Tibial nerve (tissue), 4 donors: ENCODE measurements at places on chromosomes 2 and 18. TPM values are rescaled to one million over a fixed set of nuclear protein-coding genes. Genes with fewer than 3 reads are reported as not detected.

DNA sequence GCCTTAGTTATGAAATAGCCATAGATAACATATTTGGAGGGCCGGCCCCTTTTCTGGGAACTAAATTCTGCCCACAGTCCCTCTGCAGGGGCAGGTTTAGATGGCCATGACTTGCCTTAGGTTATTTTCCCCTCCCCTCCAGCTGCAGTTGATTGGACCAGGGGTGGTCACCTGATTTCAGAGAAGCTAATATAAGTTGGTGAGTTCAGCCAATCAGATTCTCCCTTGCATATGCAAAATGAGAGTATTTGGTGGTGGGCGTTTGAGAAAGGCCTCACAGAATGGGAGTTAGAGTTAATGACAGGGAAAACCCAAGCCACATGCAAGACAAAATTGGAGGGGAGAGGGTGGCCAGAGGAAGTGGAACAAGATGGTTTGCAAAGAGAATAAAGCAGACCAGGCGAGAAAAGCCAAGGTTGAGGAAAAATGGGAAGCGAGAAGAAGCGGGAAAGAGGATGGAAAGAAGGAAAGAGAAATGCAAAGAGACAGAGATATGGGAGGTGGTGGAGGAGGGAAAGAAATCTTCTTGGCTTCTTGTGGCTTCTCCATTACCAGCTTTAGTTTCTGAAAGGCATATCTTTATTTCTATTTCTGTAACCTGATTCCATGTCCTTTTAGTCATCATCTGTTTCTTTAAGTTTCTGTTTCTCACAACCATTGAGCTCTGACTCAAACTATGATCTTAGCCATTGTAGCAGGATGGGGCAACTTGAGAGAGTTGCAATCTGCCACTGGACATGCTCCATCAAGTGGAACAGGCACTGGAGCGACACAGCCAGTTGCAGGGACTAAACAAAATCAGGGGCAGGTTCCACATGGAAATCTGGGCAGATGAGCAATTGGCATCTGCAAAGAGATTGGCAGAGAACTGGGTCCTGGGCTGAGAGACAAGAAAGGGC, 108.1 kb upstream of the SIX3 start:
- no peak overlapping the region for H3K27ac ChIP-seq
- no peaks in the 10 kb centered on the region for H3K36me3 ChIP-seq
- no peaks in the 10 kb centered on the region for H3K4me1 ChIP-seq

DNA sequence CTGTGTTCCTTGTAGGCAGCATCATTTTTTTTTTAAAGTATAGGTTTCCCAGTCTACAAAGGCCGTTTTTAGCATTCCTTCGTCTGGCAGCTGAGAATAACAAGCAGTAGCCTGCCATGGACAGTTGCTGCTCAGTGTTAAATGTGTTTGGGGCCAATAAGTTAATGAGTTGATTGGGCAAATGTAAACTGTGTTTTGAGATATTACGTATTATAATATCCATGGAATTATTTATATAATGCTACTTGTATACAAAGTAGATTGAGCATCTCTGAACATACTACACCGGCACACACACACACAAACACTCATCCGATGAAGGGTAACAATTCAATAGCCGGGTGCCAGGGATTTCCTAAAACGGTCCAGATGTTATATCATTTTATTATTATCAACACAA, 97.2 kb downstream of the IRS1 start:
- no peak for DNase-seq
- no peaks in the 10 kb centered on the region for H3K36me3 ChIP-seq
- H3K4me1 ChIP-seq = no peaks in the 10 kb centered on the region
- H3K4me3 ChIP-seq = no peak overlapping the region
- H3K27me3 ChIP-seq = no peaks in the 10 kb centered on the region

DNA sequence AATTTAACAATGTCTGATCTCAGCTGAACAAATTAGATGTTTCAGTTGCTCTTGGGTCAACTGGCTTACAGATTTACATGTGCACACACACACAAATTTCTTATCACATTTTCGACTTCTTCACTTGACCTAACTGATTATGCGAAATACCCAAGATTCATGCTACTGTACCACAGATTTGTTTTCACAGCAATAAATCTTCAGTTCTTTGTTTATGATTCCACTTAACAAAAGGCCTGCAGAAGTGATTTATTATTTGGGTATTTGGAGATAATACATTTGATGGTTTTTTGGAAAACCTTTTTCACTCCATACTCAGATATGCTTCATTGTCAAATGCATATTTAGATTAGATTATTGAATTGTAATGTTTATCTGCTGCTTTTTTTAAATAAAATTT, 129.0 kb downstream of the GALNT1 start:
- no peak overlapping the region for H3K27ac ChIP-seq
- H3K36me3 ChIP-seq = no peaks in the 10 kb centered on the region
- no peaks in the 10 kb centered on the region for H3K27me3 ChIP-seq
- no peak for DNase-seq
- H3K4me3 ChIP-seq = no peak overlapping the region

The TCF23 gene
- total RNA-seq = not detected

The WDR12 gene
- total RNA-seq = 10.7 TPM

GRCh38 chr2:136357007-136357380, 239.0 kb upstream of the CXCR4 start:
- H3K36me3 ChIP-seq = no peaks in the 10 kb centered on the region
- no peaks in the 10 kb centered on the region for H3K27me3 ChIP-seq
- H3K4me3 ChIP-seq = no peak overlapping the region
- H3K27ac ChIP-seq = no peak overlapping the region

The ITGA6 gene
- total RNA-seq = 395 TPM

The LOXL3 gene
- total RNA-seq = 16.2 TPM

DNA sequence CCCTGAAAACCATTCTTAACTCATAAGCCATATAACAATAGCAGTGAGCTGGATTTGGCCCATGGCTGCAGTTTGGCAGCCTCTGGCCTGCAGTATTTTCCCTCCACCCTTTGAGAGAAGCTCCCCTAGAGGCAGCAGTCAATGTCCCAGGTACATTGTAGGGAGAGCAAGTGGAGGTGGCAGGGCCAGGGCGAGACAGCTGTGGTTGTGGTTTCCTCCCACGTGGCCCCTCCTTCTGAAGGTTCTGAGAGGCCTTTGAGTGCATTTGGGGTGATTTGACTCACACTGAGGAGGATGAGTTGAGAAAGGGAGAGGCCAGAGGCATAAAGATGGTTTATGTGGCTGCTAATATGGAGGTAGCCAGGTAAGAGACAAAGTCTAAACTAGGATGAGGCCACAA, 45.5 kb upstream of the LDAH start:
- no peaks in the 10 kb centered on the region for H3K27me3 ChIP-seq
- H3K4me1 ChIP-seq = no peaks in the 10 kb centered on the region
- H3K27ac ChIP-seq = no peak overlapping the region
- H3K36me3 ChIP-seq = no peaks in the 10 kb centered on the region
- DNase-seq = no peak
- H3K4me3 ChIP-seq = no peak overlapping the region

The SLC38A11 gene
- total RNA-seq = 4.2 TPM

The TUBA3D gene
- total RNA-seq = not detected

The RNF125 gene
- 12.0 TPM for total RNA-seq

GRCh38 chr2:63163161-63163820, 112.7 kb downstream of the OTX1 start:
- no peaks in the 10 kb centered on the region for H3K4me1 ChIP-seq
- no peaks in the 10 kb centered on the region for H3K27me3 ChIP-seq
- H3K36me3 ChIP-seq = peaks cover 9% of the 10 kb centered on the region
- H3K4me3 ChIP-seq = no peak overlapping the region
- no peak overlapping the region for H3K27ac ChIP-seq

GRCh38 chr18:74950479-74950878, 258.5 kb downstream of the PTGR3 start:
- H3K36me3 ChIP-seq = no peaks in the 10 kb centered on the region
- no peak for DNase-seq
- no peaks in the 10 kb centered on the region for H3K27me3 ChIP-seq
- H3K4me1 ChIP-seq = peaks cover 6% of the 10 kb centered on the region
- peak overlapping the region; percentile 9 for H3K27ac ChIP-seq

DNA sequence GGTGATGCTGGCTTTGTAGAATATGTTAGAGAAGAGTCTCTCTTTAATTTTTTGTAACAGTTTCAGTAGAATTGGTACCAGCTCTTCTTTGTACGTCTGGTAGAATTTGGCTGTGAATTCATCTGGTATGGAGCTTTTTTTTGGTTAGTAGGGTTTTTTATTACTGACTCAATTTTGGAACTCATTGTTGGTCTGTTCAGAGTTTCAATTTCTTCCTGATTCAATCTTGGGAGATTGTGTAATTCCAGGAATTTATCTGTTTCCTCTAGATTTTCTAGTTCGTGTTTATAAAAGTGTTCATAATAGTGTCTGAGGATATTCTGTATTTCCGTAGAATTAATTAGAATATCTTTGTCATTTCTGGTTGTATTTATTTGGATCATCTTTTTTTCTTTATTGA, 943.5 kb downstream of the TRIB2 start:
- H3K36me3 ChIP-seq = no peaks in the 10 kb centered on the region
- H3K4me1 ChIP-seq = no peaks in the 10 kb centered on the region
- H3K4me3 ChIP-seq = no peak overlapping the region
- no peak overlapping the region for H3K27ac ChIP-seq
- no peak for DNase-seq

GRCh38 chr18:36780748-36781147, 48.1 kb downstream of the TPGS2 start:
- H3K36me3 ChIP-seq = peaks cover 17% of the 10 kb centered on the region
- H3K27ac ChIP-seq = no peak overlapping the region
- H3K4me1 ChIP-seq = no peaks in the 10 kb centered on the region
- no peak for DNase-seq
- H3K27me3 ChIP-seq = no peaks in the 10 kb centered on the region

- no peaks in the 10 kb centered on the region for H3K36me3 ChIP-seq
- H3K27me3 ChIP-seq = no peaks in the 10 kb centered on the region
- H3K4me3 ChIP-seq = no peak overlapping the region
These were observed 486.8 kb downstream of the DPP10 start for GRCh38 chr2:114929225-114929624.

- H3K27ac ChIP-seq = no peak overlapping the region
- no peaks in the 10 kb centered on the region for H3K36me3 ChIP-seq
- no peaks in the 10 kb centered on the region for H3K4me1 ChIP-seq
- H3K27me3 ChIP-seq = no peaks in the 10 kb centered on the region
- DNase-seq = no peak
These were observed 12.2 kb upstream of the PSMA8 start for GRCh38 chr18:26121476-26121875.

- no peak overlapping the region for H3K4me3 ChIP-seq
- no peaks in the 10 kb centered on the region for H3K27me3 ChIP-seq
- H3K36me3 ChIP-seq = no peaks in the 10 kb centered on the region
These were observed 74.4 kb downstream of the SOX11 start for GRCh38 chr2:5766561-5766960.

The GAD1 gene
- total RNA-seq = not detected

GRCh38 chr18:10557085-10557677, 31.4 kb downstream of the NAPG start:
- no peak overlapping the region for H3K4me3 ChIP-seq
- no peak for DNase-seq
- H3K27me3 ChIP-seq = no peaks in the 10 kb centered on the region
- H3K27ac ChIP-seq = no peak overlapping the region
- H3K36me3 ChIP-seq = no peaks in the 10 kb centered on the region

DNA sequence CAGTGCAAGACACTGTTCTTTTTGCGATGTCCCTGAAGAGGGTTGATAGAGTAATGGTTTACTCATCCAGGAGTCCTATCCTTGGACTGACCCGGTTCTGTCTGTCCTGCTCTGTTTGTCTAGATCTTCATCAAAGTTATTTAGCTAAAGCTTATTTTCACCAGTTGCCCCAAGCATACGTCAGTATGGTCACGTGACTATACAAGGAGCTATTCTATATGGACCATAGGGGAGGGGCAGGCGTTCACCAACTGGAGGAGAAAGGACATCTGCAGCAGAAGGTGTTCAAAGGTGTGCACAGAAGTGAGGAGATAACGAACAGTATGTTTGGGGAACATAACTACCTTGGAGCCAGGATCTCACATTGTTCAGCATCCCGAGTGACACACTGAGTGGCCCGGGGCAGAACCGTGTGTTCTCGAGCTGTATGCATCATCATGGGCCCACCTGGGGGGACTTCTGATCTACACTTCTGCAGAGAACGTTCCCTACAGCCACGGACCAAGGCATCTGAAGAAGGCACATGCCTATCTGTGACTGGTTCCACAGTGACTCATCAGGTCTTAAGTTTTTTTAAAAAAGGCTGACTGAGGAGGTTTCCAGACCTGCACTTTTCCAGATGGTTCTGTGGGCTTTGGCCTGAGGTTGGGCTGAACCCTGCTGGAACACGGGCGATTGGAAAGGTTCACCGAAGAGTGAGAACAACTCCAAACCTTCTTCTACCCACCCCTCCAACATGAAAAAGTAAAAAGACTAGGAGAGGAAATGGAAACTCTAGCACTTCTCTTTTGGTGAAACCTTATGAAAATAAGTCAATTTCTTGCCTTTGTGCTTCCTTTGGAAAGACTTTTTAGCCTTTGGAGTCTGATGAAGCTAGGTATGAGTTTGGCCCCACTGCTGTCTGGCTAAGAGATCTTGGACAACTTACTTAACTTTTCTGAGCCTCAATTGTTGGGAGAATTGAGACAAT, 68.6 kb upstream of the YWHAQ start:
- no peak for DNase-seq
- H3K4me1 ChIP-seq = no peaks in the 10 kb centered on the region
- H3K27ac ChIP-seq = no peak overlapping the region
- no peaks in the 10 kb centered on the region for H3K36me3 ChIP-seq

DNA sequence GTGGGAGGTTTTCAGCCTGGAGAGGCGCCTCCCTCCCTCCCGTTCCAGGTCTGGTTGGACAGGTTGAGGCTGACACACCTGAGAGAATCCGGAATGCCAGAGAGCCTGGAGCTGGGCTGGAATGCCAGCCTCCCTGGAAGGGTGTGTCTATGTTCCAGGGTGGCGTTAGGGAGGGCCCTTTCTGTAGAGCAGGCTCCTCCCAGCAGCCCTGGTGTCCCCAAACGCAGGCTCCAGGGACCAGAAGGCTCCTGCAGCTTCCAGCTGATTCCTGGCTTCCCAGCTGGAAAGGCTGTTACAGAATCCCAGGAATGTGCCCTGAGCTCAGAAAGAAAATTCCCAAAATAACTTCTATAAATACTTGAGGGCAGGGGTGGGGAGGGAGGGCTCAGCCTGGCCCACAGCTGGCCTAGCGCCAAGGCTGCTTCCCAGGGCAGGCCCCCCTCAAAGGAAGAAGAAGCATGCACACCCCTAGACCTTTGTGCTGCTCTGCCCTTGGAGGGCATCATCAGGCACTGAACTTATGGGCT, 85.4 kb downstream of the STPG4 start:
- H3K4me3 ChIP-seq = no peak overlapping the region
- peak overlapping the region; percentile 78 for H3K27ac ChIP-seq
- H3K27me3 ChIP-seq = no peaks in the 10 kb centered on the region
- peaks cover 99% of the 10 kb centered on the region for H3K4me1 ChIP-seq
- peak; percentile 49 for DNase-seq
- H3K36me3 ChIP-seq = no peaks in the 10 kb centered on the region

The FAM124B gene
- total RNA-seq = 2.6 TPM

GRCh38 chr2:238005528-238005927, 38.7 kb downstream of the UBE2F start:
- no peak for DNase-seq
- H3K4me1 ChIP-seq = no peaks in the 10 kb centered on the region
- H3K27me3 ChIP-seq = no peaks in the 10 kb centered on the region
- no peak overlapping the region for H3K4me3 ChIP-seq
- H3K36me3 ChIP-seq = peaks cover 4% of the 10 kb centered on the region
- no peak overlapping the region for H3K27ac ChIP-seq

The FBXO48 gene
- total RNA-seq = 2.0 TPM

The HOXD11 gene
- 1.2 TPM for total RNA-seq

The BCL11A gene
- total RNA-seq = not detected

GRCh38 chr2:137964066-137964858, at the start of gene HNMT:
Gene HNMT (plus strand): TSS chr2:137964473. CDS start chr2:137964492, 19 bp downstream.
- H3K27me3 ChIP-seq = no peaks in the 10 kb centered on the region
- H3K4me3 ChIP-seq = peak within 1 kb of the TSS; percentile 38
- no peaks in the 10 kb centered on the region for H3K4me1 ChIP-seq
